Activated T-cell treated with anti-CD3 and anti-CD28 coated beads, Interleukin-2, amount 50 U/mL, for 1 hour (primary cell): ENCODE measurements at places on chromosomes 11 and 22.

- no peak for DNase-seq
These were observed 11.3 kb downstream of the RRM1 start for GRCh38 chr11:4105916-4106315.

DNA sequence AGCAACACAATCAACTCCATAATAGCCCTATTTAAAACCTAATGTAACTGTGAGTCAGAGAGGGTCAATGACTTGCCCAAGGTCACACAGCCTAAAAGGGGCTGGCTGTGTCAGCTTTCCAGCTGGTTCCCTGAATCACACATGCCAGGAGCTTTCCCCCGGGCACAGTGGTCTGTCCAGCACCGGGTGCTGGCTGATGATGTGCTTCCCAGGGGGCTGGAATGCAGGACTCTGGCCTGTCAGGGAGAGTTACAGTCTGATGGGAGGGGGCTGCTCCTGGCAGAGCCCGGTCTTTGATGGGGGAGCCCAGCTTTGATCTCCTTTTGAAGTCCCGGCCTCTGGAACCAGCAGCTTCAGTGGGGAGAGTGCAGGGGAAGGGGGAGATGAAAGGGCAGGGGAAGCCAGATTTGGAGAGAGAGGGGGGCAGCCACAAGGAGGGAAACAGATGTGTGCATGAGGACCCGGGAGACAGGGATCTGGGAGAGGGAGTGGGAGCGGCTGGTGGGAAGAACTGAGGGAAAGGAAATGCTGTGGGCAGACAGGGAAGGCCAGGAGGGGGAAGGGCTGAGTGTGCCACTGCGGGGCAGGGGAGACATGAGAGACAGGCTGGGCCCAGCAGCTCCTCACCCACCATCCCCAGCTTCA is 102.7 kb downstream of the NECTIN1 start:
- no peak for DNase-seq

GRCh38 chr11:35116762-35117640 is 22.0 kb upstream of the CD44 start:
- no peak for DNase-seq

DNA sequence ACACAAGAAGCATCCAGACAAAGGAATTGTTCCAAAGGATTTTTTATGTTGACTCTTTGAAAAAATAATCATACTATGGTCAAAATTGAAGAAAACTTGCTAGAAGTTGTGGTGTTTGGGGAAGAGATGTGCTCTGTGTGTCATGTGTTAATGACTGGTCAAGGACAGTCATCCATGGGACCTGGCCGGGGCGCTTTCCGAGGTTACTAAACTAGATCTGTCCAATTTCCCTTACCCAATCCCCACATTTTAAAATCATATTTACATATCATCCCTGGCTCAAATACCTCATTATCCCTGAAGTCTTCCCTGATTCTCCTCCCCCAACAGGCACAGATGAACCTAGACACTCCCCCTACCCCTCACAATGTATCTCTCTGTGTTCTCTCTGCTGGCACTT is 289.4 kb downstream of the TENM4 start:
- DNase-seq: no peak

DNA sequence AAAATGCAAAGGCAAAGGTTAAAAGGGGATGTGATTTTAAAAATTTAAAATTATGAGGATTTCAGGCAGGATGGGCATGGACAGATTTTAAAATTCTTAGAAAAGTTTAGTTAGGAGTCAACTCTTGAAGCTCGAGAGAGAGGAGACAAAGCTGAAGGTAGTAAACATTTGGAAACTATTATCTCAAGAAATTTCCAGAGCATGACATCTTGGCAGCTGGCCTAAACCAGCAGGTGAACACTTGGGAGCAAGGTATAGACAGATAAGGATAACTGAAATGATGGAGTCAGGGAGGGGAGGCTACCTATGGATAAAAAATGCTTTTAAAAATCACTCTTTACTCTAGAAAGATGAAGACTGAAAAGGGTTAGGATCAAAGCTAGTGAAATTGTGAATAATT is 13.7 kb downstream of the POU2AF3 start:
- DNase-seq: no peak

DNA sequence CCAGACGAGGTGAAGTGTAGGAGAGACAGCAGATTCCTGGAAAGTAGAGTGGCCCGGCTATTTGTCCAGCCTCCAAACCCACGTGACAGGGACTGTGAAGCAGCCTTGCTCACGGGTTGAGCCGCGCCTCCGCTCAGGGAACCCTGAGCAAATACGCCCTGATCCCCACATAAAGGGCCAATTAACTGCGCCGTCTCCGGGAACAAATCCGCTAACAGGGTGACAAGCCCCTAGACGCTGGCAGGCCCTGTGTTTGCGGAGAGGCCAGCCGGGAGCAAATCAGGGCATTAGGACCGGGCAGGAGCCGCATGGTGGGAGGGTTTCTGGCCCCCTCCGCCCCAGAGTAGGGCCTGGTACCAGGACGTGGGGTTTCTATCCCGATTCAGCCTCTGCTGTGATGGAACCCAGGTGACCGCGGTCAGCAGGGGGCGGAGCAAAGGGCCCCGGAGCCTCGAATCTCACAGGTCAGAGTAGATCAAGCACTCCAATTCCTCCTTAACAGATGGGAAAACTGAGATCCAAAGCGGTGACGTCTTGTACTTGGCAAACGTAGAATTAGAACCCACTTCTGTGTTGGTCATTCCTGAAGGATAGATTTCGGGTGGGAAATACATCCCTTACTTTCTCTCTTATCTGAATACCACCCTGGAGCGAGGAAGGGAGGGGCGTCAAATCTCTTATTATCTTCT is 2.0 kb upstream of the ROBO3 start:
- no peak for DNase-seq

DNA sequence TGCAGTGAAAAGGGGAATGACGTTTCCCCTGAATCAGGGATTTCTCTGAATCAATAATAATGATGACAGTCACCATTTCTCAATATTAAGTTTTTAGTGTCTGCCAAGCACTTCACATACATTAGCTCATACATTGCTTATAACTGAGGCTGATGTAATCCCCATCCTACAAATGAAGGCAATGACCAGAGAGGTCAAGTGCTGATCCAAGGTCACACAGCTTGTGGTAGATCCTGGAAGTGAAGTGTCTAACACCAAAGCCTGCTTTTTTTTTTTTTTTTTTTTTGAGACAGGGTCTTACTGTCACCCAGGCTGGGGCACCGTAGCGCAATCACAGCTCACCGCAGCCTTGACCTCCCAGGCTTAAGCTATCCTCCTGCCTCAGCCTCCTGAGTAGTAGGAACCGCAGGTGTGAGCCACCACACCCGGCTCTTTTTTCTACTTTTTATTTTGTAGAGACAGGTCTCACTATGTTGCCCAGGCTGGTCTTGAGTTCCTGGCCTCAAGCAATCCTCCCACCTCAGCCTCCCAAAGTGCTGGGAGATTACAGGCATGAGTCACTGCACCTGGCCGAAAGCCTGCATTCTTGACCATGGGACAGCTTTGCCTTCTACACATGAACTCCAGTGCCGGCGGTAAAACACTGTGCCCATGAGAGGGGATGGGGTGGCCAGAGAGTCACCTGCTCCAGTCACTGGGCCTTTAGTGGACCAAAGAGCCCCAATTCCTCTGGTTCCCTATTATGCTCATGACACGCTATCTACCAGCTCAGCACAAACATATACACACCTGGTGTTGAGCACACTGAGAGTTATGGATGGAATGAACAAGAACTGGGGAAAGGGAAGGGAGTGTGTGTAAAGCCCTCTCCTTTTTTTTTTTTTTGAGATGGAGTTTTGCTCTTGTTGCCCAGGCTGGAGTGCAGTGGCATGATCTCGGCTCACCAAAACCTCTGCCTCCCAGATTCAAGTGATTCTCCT is 17.4 kb downstream of the ARHGAP1 start:
- DNase-seq: no peak

DNA sequence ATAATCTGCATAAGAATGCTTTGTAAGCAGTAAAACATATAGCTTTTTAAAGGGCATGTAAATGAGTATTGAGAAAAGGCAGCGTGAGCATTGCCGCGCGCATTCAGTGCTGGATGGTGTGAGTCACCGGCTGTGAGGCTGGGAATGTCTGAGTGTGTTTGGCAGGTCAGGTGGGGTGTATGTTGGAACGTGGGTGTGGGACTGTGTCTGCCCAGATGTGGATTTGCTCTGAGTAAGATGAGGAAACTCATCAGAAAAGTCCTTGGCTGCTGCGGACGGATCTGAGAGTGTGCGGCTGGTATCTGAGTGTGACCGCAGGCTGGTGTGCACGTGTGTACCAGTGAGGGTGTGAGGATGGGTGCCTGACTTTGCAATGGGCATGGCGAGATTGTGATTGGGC is 66.2 kb upstream of the NECTIN1 start:
- DNase-seq: no peak

DNA sequence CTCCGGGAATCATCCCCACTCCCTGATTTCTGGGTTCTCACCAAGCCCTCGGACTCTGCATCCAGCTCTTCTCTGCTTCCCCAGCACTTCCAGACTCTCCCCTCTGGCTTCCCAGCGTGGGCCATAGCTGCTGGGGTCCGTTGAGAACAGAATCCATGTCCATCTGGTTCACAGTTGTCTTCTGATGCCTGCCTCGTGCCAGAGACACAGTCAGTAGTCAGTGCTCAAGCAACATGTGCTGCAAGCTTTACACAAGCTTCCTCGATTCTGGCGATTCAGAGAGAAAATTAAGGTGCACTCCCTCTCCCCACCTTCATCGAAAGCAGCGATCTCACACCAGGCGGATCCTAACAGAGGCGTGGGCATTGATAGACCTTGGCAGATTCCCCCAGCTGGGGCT is 495.5 kb downstream of the TBC1D22A start:
- no peak for DNase-seq

- DNase-seq: no peak
These were observed 147.5 kb downstream of the GRIK4 start for GRCh38 chr11:120659076-120659475.

DNA sequence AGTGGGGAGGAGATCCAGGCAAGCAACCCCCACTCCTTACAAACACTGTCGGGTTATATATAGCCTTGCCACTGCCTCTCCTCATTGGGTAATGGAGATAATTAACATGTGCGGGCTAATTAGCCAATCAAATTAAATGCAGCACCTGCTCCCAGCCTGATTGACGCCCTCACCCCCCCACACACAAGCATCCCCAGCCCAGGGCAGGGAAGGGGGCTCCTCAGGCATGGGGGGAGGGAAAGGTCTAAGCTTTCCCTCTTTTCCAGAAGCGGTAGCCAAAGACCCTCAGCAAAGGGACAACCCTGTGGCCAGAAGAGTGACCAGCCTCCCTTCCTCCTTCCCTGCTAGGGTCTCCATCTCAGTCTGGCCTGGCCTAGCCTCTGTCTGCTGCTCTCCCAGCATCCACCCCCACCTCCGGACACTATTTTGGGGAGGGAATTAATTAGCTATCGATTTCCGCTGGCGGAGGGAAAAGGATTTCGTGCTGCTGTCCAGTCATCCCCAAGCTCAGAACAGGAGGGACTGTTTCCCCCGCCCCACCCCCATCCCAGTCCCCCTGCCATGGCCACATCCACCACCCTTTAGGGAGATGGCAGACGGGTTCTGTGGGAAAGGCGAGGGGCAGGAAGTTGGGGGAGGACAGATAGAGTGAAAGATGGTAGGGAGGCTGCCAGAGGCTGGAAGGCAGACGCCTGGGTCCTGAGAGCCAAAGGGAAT is 7.1 kb downstream of the NRXN2 start:
- DNase-seq: no peak

GRCh38 chr11:67601098-67601497 is 5.6 kb upstream of the NDUFV1 start:
- no peak for DNase-seq

DNA sequence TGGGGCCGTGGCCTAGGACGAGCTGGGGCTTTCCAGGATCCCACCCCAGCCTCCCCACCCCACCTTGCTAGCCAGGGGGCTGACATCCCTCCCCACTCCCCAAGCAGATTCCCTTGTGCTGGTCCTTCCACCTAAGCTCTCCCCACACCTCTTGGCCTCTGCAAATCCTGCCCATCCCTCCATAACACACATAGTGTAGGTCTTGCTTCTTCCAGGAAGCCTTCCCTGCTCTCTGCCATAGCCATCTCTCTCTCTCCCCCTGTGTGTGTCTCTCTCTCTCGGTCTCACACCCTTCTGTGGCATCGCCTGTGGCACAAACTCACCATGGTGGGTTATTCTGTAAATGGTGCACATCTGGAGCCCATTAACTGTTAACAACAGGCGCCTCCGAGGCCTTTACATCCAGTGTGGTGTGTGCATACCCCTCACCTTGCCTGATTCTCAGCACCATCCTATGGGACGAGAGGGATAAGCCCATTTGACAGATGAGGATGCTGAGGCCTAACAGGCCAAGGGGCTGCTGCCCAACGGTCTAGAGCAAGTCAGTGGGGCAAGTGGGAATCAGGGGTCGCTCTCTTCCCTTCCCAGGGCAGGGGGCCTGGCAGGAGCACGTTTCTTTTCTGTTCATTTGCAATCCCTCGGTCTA is 22.2 kb upstream of the PICK1 start:
- DNase-seq: no peak

GRCh38 chr22:45212306-45212709 is 28.4 kb downstream of the KIAA0930 start:
- DNase-seq: no peak

GRCh38 chr11:62671236-62671607 is 251 bp upstream of the UQCC3 start:
- DNase-seq: no peak

DNA sequence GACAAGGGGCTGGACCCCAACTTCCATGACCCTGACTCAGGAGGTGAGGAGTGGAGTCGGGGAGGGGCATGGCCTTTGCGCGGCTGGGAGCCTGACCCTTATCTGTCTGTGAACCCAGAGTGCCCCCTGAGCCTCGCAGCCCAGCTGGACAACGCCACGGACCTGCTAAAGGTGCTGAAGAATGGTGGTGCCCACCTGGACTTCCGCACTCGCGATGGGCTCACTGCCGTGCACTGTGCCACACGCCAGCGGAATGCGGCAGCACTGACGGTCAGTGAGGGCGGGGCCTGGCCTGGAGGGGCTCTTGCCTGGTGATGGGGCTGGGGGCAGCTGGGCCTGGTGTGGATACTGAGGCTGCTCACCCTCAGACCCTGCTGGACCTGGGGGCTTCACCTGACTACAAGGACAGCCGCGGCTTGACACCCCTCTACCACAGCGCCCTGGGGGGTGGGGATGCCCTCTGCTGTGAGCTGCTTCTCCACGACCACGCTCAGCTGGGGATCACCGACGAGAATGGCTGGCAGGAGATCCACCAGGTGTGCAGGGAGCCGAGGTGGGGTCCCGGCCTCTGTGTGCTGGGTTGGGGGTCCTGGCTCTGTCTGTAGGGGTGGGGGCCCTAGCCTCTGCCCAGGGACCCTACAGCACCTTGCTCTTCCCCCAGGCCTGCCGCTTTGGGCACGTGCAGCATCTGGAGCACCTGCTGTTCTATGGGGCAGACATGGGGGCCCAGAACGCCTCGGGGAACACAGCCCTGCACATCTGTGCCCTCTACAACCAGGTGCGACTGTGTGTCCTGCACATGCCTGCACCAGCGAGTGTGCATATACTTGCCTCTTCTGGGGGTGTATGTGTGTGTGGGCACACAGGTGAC is 6.3 kb downstream of the SHANK3 start:
- no peak for DNase-seq

- DNase-seq: no peak
These were observed 13.0 kb upstream of the CXCR5 start for GRCh38 chr11:118870396-118871343.

GRCh38 chr11:72405009-72405408 is 29.3 kb downstream of the CLPB start:
- no peak for DNase-seq
